Common myeloid progenitor, CD34-positive (primary cell): ENCODE measurements at places on chromosomes 1 and 21.
A peak's percentile ranks its signal among the peaks of the same experiment; 100 is the strongest.

- DNase-seq: no peak
Observed at GRCh38 chr1:230818367-230818766, 50.0 kb downstream of the C1orf198 start.

GRCh38 chr1:169779150-169779549 lies 15.6 kb downstream of the METTL18 start:
- DNase-seq: no peak

GRCh38 chr1:201750120-201750519 lies 78.8 kb upstream of the IPO9 start:
- DNase-seq: no peak

DNA sequence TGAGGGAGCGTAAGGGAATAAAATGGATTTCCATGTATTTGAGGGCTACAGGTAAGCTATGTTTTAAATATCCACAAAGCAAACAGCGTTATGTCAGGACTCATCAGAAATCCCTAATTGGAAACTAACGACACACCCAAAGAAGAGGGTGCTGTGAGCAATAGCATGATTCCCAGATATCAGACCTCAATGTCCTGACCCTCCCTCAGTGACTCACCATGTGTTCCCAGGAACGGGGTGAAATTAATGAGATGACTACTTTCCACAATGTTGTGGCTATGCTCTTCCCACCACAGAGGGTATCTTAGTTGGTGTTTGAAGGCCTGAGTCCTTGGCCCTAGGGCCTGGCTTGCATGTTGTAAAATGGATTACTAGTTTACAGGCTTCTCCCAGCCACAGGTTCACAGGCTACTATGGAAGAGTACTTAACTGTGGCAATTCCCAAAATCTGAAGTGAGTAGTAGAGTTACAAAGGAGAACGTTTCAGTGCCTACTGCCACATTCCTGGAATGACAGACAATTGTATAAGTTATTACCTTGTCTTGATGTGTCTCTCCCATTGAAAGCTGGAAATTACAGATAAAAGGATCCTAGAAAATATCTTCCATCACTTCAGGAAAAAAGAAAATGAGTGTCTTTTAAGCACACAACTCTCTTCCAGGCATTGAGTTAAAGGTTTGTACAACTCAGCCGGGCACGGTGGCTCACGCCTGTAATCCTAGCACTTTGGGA lies 1.7 kb upstream of the KRTAP11-1 start:
- no peak for DNase-seq

- DNase-seq: no peak
Observed at GRCh38 chr1:118948351-118948750, 39.8 kb downstream of the TBX15 start.

- DNase-seq: no peak
Observed at GRCh38 chr21:37986751-37987399, 70.6 kb upstream of the KCNJ6 start.

GRCh38 chr1:43318831-43319230 lies 18.0 kb downstream of the TIE1 start:
- DNase-seq: no peak

DNA sequence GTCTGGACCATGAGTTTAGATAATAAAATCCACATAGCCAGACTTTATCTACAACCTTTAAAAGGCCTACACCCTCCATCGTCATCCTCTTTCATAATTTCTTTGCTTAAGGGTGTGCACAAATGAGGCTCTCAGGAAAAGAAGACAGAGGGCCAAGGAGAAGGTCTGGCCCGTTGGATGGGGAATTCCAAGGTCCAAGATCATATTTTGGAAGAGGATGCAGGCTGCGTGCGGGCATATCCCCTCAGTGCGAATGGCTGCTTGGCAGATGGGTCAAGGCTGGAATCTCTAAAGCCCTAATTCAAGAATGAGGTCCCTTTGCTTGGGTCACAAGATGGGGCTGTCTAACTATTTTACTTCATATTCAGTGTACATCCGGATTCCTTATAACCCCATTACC lies 782.2 kb upstream of the NCAM2 start:
- no peak for DNase-seq

GRCh38 chr1:230808281-230808872 lies 59.9 kb downstream of the C1orf198 start:
- DNase-seq: no peak

DNA sequence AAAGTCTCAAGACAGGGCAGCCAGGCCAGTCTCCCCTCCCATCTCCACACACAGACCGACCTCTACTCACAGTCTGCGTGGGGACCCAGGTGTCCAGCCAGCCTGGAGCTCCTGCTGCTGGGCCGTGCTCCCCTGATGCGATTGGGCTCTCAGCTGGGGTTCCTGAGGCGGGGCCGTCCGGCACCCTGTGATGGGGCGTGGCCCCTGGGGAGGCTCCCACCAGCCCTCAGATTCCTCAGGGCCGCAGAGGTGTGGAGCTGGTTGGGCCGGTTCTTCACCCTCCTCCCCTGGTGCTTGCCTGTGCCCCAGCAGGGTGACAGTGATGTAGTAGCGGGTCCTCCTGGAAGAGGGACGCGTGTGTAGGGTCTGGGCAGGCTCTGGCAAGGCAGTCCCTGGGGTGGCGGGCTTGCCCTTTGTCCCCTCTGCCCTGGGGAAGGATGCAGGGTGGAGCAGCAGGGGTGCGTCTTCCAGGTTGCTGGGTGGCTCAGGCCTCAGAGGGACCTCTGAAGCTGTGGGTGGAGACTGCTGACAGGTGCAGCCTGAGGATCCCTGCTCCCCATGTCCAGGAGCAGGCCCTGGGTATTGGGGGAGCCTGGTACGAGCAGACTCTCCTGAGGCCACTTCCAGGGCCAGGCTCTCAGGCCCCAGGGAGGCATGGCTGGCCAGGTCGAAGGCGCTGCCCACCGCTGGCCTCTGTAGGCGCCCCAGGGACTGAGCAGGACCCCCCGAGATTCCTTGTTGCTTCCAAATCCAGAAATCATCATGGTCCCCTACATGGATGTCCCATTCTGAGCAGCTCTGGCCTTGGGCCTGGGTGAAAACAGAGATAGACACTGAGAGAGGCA lies at the start of gene CRYBG2:
TSS of gene CRYBG2 (minus strand) at position 155 of the 845 bp plus-strand sequence. CDS start 7,473 bp downstream, outside the sequence.
- DNase-seq: no peak

- DNase-seq: peak; percentile 5
Observed at GRCh38 chr1:13842497-13842896, 142.5 kb downstream of the PRDM2 start.

- DNase-seq: no peak
Observed at GRCh38 chr1:6547301-6547700, 7.0 kb downstream of the NOL9 start.

- DNase-seq: no peak
Observed at GRCh38 chr1:161930064-161930463, 93.6 kb downstream of the OLFML2B start.

GRCh38 chr1:190452272-190452848 lies 25.3 kb downstream of the BRINP3 start:
- no peak for DNase-seq

DNA sequence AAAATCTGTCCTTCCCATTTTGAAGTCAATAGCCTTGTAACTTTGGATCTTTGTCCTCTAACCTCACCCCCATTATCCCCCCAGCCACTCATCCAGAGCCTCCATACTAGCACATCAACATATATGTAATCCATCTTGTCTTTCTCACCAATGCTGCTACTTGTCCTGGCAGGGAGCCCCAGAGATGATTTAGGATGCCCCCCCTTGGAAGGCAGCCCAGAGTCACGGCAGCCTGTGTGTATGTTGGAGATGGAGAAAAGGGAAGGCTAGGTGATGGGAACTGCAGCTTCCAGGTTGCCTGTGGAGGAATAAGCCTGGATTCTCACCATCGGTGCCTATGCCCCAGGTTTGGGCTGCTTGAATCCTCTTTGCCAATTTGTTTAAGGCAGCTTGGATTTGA lies 51.7 kb upstream of the SCMH1 start:
- DNase-seq: no peak

DNA sequence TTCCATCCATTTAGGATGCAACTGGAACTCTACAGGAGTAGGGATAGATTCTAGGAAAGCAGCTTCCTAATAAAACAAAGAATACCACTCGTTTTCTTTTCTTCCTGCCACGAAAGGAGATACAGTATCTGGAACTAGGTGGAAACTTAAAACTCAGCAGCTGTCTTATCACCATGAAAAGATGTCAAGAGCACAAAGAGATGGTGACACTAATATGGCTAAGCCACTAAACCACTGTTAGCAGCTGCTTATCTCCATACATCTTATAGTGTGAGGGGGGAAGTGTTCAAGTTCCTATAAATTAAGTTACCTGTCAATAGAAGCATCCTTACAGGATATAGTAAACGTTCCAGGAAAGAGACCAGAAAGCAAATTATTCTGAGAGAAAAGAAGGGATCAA lies 162.5 kb downstream of the TYW3 start:
- no peak for DNase-seq
